ENCODE measurements at places on chromosomes 6 and 20.
A peak's percentile ranks its signal among the peaks of the same experiment; 100 is the strongest.

DNA sequence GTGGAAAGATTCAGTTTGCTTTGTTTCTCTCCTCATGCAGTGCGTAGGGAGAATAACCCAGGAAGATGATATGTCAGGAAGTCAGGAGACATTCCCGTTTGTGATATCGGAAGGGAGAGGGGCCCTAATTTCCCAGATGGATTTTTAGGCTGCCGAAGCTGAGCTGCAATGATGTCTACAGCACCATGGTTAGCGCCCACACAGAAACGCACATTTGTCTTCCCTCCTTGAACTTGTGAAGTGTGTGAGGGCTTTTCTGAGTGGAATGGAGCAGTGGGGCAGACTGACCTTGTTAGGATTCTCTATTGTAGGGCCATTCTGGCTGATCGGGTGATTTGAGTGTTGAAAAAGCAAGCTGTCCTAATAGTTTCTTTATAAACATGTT, 191.3 kb upstream of the ARG1 start:
- DNase-seq: no peak

DNA sequence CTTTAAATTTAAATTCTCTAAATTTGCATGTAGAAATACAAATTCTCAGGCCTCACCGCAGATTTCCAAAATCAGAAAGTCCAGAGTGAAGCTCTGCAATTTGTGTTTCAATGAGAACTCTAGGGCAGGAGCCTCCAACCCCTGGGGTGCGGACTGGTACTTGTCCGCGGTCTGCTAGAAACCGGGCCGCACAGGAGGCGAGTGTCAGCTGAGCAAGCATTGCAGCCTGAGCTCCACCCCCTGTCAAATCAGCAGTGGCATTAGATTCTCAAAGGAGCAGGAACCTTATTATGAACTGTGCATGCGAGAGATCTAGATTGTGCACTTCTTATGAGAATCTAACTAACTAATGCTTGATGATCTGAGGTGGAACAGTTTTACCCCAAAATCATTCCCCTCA, 203.0 kb upstream of the PCSK2 start:
- DNase-seq: peak; percentile 26

DNA sequence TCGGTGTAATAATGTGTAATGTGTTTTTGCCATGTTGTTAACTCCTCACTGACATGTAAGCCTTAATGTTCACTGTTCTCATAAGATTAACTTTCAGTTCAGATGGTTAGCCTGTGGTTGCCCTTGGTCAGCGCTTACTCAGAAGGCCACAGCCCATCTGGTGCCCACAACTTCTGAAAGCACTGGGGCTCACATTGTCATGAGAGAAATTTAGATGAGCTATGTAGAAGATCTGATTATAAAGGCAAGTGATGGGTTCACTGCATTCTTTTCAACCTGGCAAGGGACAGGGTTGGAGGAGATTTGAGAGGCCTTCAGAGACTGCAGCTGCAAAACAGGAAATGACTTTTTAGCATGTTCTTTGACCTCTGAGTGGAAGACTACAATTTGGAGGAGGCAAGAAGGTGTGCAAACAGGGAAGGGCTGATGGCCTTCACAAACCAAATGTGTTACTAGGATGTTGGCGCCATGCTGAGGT, 242.3 kb upstream of the SUPT3H start:
- DNase-seq: no peak

GRCh38 chr6:46882645-46883044, 39.1 kb downstream of the ADGRF5 start:
- no peak for DNase-seq

GRCh38 chr6:15874821-15875220, 212.0 kb upstream of the DTNBP1 start:
- DNase-seq: no peak

GRCh38 chr6:155125906-155126305, 130.8 kb downstream of the TIAM2 start:
- no peak for DNase-seq

GRCh38 chr6:13383328-13384163, 55.2 kb upstream of the TBC1D7 start:
- no peak for DNase-seq

DNA sequence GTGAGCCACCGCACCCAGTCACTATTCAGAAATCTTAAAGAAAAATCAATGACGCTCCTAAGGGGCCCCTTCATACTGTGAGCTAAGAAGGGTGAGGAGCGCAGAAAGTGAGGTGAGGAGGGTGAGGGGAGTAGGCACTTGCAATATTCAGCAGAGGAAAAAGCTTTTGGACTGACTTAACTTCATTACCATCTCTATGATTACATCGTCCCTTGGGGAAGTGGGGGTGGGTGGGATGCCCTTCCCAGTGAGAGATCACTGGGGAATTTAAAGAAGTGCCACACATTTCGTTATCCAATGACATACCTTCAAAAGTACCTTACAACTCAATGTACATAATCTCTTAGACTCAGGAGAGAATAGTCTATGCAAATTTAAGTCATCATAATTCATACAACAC, 46.5 kb downstream of the SMLR1 start:
- DNase-seq: no peak

GRCh38 chr6:165647041-165647440, 16.0 kb downstream of the PDE10A start:
- no peak for DNase-seq

- no peak for DNase-seq
Observed at GRCh38 chr6:53294611-53295010, 54.1 kb downstream of the ELOVL5 start.

GRCh38 chr20:22974354-22974753, 60.8 kb upstream of the SSTR4 start:
- DNase-seq: no peak

DNA sequence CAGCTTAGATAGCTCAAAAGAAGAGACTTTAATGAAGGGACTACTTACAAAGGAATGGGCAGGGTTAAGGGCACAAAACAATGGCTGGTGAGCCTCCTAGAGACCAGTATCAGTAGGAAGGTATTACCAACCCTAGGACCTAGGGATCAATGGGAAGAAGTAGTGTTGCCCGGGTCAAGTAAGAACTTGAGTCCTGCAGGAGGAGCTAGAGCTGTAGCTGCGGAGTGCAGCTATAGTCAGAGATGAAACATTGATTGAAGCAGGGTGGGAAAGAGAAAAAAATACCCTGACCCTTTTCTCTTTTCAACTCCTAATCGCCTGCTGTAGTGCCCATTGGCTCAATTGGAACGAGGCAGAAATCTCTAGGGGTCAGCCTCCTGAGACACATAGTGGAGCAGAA, 144.0 kb downstream of the FLRT3 start:
- DNase-seq: no peak

DNA sequence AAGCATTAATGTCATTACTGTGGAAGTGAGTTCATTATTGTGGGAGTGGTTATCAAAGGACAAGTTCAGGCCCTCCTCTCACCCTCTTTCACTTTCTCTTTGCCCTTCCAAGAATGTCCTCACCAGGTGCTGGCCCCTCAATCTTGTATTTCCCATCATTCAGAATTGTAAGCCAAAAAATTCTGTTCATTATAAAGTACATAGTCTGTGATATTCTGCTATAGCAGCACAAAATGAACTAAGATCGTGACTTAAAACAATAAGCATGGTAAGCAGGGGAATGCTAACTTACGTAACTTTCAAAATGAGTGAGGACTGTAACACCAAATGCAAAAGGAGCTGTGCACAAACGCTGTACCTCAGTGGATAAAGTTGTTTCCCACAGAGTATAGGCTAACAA, 515.7 kb upstream of the BTBD3 start:
- DNase-seq: peak; percentile 19

DNA sequence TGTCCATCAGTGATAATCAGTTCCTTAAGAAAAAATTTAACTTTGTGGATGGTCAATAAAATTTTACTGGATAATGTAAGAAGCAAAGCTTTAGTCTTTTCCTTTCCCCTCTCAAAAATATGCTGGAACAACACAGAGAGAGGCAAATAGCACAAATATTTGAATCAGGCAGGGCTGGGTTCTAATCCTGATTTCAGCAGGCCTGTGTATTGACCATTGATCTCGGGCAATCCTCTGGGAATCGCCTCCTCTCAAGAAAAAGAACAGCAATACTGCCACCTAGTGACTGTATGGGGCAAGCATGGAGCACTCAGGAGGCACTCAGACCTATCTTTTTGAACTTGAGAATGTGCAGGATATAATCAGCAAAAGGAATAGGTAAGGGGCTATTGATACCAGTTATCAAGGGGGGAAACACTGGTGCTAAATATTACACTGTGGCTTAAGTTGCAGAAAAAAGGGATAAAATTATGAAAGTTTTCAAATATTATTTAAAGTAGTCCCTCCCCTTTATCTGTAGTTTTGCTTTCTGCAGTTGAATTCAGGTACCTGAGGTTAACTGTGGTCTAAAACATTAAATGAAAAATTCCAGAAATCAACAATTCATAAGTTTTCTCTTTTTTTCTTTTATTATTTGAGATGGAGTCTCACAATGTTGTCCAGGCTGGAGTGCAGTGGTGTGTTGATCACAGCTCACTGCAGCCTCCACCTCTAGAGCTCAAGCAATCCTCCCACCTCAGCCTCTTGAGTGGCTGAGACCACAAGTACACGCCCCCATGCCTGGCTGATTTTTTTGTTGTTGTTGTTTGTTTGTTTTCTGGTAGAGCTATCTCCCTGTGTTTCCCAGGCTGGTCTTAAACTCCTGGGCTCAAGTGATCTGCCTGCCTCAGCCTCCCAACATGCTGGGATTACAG, 91.8 kb upstream of the NHSL1 start:
- peak; percentile 76 for DNase-seq

GRCh38 chr6:27662769-27663168, 189.9 kb upstream of the ZNF184 start:
- no peak for DNase-seq

DNA sequence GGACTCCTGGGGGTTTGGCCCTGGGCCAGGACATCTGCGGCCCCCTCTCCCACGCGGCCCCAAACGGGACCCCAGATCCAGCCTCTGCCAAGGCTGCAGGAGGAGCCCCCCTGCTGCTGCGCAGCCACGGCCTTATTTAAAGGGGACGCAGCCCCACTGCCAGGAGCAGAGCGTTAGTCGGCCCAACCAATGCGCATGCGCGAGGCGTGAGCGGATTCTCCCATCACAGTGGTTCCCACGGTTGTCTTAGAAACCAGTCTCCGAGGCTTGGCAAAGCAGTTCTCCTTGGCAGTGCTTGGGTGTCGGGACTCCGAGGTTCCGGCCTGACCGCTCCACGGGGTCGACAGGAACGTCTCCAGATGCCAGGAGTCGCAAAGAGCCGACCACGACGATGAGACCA, 288.3 kb upstream of the ZNF337 start:
- no peak for DNase-seq

DNA sequence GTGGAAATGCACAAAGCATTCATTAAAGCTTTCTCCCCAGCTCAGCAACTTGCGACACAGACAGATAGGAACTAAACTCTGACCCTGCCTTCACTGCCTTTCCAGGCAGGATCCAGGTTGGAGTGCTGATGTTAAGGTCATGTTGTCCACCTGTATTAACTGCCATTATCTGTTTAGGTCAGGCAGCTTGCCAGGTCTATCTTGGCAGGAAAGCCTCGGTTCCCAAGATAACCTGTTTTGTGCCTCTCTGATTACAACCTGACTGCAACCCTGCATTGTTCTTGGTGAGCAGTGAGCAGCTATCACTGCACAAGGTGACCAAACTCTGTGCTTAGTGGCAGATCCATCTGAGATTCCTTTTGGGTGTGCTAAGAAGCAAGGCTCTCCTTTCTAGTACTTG, 23.2 kb upstream of the ELOVL2 start:
- no peak for DNase-seq

DNA sequence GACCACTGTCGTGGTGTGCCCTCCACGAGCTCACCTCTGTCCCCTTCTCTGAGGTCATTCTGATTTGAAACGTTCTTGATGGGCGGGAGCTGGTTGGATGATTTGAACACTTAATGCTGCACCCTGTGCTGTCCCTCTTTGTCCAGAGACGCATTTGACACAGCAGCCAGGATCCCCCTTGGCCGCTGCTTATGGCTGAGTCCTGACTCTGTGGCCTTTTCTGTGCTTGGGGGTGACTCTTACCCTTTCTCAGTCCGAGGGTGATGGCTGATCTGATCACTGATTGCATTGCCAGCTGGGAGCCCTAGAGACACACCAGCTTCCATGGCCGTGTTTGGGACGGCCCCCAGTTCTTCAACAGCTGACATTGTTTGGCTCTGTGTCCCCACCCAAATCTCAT, 43.5 kb upstream of the FRMD1 start:
- no peak for DNase-seq

DNA sequence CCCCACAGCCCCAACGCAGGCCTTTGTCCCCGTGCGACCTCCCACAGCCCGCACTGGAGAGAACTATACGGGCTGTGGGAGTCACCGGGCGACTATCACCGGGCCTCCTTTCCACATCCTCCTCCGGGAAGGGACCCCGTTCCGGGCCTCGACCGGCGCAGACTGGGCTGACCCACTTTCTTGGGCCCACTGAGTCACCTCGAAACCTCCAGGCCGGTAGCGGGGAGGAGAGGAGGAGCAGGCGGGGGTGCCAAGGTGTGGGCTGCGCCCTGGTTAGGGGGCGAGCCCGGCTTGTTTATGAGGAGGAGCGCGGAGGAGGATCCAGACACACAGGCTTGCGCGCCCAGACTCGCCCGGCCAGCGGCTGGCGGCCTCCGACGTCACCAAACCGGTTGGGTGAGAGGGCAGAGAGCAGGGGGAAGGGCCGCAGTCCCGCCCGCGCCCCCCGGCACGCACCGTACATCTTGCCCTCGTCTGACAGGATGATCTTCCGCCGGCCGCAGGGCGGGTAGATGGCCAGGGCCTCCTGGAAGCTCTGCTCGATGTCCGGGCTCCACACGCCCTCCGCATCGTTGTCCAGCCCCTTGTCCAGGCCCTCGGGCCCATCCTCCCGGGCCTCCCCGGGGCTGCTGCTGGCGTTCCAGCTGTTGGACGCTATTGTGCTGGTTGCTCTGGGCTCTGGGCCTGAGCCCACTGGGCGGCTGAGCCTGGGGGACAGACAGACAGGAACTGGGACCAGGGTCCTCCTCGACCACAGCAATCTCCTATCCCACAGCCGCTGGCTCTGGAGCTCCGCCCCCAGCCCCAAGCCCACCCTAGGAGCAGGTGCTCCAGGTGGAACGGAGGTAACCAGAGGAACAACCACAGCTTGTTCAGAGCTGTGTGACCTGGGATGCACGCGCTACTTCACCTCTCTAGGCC, 10.6 kb downstream of the TEAD3 start:
- no peak for DNase-seq

GRCh38 chr6:104095661-104096416, 763.9 kb downstream of the HACE1 start:
- DNase-seq: no peak

- no peak for DNase-seq
Observed at GRCh38 chr6:38091613-38092012, 272.1 kb downstream of the ZFAND3 start.

DNA sequence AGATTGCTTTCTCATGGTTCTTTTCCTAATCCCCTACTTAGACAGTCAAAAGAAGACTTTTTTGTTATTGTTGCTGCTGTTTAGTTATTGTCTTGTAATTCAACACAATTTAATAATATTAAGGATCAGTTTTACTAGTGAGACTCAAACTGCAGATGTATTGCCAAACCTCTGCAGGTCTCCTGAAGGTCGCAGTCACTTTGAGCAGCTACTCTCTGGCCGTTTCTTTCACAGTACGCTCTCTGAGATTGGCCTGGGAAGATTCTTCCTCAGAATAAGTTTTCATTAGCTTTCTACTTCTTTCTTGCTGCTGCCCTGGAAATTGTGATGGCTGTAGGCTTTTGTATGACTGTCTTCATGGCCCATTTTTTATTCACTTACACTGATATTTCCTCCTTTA, 930.8 kb downstream of the QKI start:
- DNase-seq: no peak

GRCh38 chr20:52001999-52002666, 189.4 kb downstream of the ZFP64 start:
- DNase-seq: no peak

- DNase-seq: no peak
Observed at GRCh38 chr6:29800254-29800653, 27.4 kb upstream of the HLA-G start.

GRCh38 chr20:63378626-63379025, 17.5 kb upstream of the CHRNA4 start:
- no peak for DNase-seq

Data from COLO829 (cell line).